Thoracic aorta (tissue), 2 donors: ENCODE measurements at places on chromosomes 6 and 20. TPM values are rescaled to one million over a fixed set of nuclear protein-coding genes. Genes with fewer than 3 reads are reported as not detected.
A peak's percentile ranks its signal among the peaks of the same experiment; 100 is the strongest.

The C6orf163 gene
- 4.9 TPM for total RNA-seq

DNA sequence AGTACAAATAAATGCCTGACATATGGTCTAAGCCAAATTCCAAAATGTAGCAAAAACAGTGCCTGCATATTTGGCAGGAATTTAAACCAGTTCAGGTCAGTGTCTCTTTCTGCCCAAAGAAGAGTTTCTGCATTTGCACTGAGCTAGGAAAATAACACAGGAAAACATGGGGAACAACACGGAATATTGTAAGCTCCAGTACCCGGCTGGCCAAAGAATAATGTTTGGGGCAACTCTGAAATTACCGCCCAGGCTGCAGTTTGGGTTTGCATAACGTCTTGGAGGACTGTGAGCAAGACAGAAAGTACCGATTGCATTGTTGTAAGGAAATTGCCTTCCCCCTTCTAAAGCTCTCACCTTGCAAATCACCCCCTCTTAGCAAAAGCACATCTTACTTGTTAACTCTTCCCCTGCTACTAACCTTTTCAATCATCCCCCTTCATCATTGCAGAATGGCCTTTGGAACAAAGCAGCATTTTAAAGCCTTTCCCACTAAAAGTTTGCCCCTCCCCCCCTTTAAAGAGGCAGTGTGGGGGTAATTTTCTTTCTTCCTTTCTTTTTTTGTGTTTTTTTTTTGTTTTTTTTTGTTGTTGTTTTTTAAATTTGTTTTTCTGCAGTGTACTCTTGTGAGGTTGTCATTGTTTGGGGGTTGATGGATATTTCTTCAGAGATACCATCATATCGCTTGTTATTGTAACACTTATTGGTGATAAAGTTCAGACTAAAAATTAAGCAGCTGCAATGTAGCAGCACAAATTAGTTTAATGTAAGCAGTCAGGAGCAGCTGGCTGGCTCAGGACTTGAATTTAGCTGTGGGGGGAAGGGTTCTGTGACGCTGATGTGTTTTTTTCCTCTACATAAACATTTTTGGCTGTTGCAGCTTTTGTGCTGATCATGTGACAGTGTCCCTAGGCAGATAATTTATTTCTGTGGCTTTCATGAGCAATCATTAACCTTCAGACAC lies 100.0 kb upstream of the CITED2 start:
- no peak for DNase-seq
- H3K27me3 ChIP-seq: no peaks in the 10 kb centered on the region
- H3K4me1 ChIP-seq: peaks cover 25% of the 10 kb centered on the region
- H3K27ac ChIP-seq: peak overlapping the region; percentile 47
- H3K4me3 ChIP-seq: peak overlapping the region; percentile 54

- no peaks in the 10 kb centered on the region for H3K27me3 ChIP-seq
- no peaks in the 10 kb centered on the region for H3K36me3 ChIP-seq
- H3K4me3 ChIP-seq: no peak overlapping the region
- H3K4me1 ChIP-seq: no peaks in the 10 kb centered on the region
- DNase-seq: no peak
Measured at GRCh38 chr20:10006447-10007090, 28.2 kb upstream of the ANKEF1 start.

The CFAP61 gene
- 0.27 TPM for total RNA-seq

- H3K4me1 ChIP-seq: no peaks in the 10 kb centered on the region
- no peak overlapping the region for H3K4me3 ChIP-seq
- H3K27ac ChIP-seq: no peak overlapping the region
- DNase-seq: no peak
- H3K27me3 ChIP-seq: no peaks in the 10 kb centered on the region
Measured at GRCh38 chr6:90045535-90045934, 151.3 kb downstream of the GJA10 start.

The BMP5 gene
- not detected for total RNA-seq

DNA sequence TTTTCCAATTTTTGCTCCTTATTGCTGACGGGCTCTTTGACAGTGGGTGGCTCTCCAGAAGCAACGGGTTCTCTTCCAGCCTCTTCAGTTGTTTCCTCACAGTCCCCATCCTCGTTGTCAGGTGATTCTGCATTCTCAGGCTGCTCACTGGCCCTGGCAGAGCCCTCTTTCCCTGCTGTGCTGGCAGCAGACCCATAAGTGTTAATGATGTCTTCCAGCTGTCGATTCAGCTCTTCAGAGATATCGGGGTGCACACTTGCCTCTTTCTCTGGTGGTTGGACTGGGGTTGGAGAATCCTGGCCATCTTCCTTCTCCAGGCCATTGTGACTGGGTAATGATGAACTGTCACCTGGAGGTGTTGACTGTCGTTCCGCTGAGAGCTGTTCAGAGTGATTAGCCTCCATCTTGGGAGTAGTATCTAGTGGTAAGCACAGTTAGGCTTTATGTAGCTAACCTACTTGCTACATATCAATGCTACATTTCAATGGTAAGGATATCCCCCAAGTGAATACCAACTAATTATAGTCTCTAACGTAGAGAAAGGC lies 3.2 kb downstream of the TXLNB start:
- no peak overlapping the region for H3K4me3 ChIP-seq
- DNase-seq: no peak
- H3K4me1 ChIP-seq: peaks cover 18% of the 10 kb centered on the region
- no peak overlapping the region for H3K27ac ChIP-seq
- no peaks in the 10 kb centered on the region for H3K27me3 ChIP-seq
- no peaks in the 10 kb centered on the region for H3K36me3 ChIP-seq
